Transverse colon (tissue), 4 donors: ENCODE measurements at places on chromosomes 7 and 10. TPM values are rescaled to one million over a fixed set of nuclear protein-coding genes. Genes with fewer than 3 reads are reported as not detected.

Gene SLC16A9
- 58.7 TPM for total RNA-seq

Gene HOGA1
- not detected for total RNA-seq

Gene ANKRD61
- total RNA-seq, result not detected

Gene PILRA
- total RNA-seq, result 4.9 TPM

Gene DNAH11
- total RNA-seq, result under 0.01 TPM

Gene CABCOCO1
- not detected for total RNA-seq

Gene CALML5
- not detected for total RNA-seq

Gene ZNF488
- total RNA-seq, result 0.41 TPM

- DNase-seq, result no peak
- H3K27ac ChIP-seq, result peak overlapping the region; percentile 29
- no peaks in the 10 kb centered on the region for H3K27me3 ChIP-seq
- no peak overlapping the region for H3K4me3 ChIP-seq
- no peaks in the 10 kb centered on the region for H3K36me3 ChIP-seq
These were observed 79.2 kb downstream of the EPDR1 start for GRCh38 chr7:37999673-38000072.

DNA sequence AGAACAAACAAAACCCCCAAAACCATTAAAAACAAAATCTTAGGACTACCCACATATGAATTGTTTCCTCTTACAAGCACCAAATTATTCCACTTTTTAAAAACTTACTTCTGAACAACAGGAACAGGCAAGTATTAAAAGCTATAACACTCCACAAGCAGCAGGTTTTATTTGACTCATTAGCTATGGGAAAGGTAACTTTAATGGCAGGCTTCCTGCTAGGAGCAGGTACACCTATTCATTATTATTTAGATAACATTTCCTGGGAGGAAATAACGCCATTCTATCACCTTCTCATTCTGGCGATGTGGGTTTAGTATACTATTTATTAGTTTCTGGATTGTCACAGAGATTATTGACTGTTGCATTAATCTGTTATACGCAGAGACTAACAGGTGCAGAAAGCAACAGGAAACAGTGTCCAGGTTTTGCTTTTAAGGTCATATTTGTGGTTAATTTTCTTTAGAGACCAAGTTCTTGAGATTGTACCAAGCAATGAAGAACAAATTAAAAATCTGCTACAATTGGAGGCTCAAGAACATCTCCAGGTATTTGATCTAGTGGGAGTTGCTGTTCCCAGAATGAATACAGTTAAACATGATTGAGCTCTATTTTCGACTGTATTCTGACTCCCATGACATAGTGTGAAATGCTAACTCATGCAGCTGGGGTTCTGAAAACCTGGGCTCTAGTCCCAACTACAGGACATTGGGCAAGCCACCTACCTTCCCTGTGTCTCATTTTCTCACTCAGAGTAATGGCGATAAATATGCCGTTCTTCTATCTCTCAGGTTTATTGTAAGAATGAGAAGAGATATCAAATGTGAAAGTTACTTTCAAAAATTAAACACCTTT is 2.0 kb downstream of the CPA2 start:
- no peaks in the 10 kb centered on the region for H3K27me3 ChIP-seq
- no peak overlapping the region for H3K4me3 ChIP-seq
- no peaks in the 10 kb centered on the region for H3K36me3 ChIP-seq

DNA sequence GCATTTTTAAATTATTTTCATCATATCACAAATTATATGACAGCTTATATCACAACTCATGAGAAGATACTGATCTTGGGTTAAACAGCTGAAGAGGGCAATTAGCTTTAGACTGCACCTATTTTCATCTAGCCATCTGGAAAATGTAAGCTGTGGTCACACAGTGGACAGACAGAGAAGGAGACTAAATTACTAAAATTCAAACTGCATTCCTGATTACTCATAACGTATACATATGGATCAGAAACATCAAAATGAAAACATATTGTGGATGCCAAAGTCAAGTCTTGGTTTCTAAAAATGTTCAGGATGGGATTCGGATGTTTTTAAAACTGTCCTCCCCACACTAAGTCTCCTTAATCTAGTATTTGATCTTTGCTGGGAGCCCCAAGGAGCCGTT is 6.6 kb downstream of the BBIP1 start:
- H3K4me1 ChIP-seq, result peaks cover 2% of the 10 kb centered on the region
- no peak for DNase-seq
- no peaks in the 10 kb centered on the region for H3K27me3 ChIP-seq
- H3K36me3 ChIP-seq, result no peaks in the 10 kb centered on the region

GRCh38 chr10:70669732-70670317 is 2.5 kb upstream of the ADAMTS14 start:
- H3K27ac ChIP-seq, result no peak overlapping the region
- no peak for DNase-seq
- H3K4me1 ChIP-seq, result peaks cover 10% of the 10 kb centered on the region
- H3K27me3 ChIP-seq, result peaks cover 33% of the 10 kb centered on the region
- no peaks in the 10 kb centered on the region for H3K36me3 ChIP-seq
- H3K4me3 ChIP-seq, result no peak overlapping the region

DNA sequence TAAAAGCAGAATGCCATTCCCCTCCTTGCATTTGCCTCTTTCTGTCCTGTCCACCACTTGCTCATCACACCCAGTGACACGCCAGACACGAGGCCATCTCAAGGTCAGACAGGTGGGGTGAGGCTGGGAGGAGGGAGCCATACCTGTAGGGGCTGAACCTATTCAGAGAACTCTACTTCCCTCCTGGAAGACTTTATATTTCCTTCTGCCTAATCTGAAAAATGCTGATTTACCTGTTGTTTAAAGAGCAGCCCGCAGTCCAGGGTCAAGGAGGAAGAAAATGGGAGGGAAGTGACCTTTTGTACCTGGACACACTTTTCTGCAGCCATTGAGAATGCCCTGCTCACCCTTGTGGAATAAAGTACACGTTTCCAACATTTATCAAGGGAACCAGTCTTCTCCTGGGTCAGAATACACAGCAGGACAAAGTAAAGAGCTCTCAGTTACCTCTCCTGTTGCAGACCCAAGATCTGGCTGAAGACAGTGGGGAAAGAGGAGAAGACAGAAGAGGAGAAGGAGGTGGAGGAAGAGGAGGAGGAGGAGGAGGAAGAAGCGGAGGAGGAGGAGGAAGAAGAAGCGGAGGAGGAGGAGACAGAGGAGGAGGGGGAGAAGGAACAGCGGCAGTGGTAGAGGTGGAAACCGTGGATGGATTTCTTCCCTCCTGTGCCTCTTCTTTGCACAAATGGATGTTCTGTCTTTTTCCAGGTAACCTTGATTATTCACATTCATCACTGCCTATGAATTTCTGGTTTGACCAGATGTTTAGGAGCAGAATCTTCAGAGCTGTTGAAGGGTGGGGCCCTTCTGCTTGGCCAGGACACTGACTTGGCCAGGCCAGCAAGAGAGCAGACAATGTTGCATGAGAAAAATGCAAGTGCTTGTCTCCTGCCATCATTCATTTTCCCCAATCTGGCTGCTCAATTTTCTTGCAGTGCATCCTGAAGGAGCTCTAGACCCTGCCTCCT is 1.2 kb upstream of the BLNK start:
- DNase-seq, result no peak
- H3K27ac ChIP-seq, result peak overlapping the region; percentile 87
- H3K36me3 ChIP-seq, result no peaks in the 10 kb centered on the region
- peaks cover 6% of the 10 kb centered on the region for H3K4me1 ChIP-seq
- H3K27me3 ChIP-seq, result no peaks in the 10 kb centered on the region

DNA sequence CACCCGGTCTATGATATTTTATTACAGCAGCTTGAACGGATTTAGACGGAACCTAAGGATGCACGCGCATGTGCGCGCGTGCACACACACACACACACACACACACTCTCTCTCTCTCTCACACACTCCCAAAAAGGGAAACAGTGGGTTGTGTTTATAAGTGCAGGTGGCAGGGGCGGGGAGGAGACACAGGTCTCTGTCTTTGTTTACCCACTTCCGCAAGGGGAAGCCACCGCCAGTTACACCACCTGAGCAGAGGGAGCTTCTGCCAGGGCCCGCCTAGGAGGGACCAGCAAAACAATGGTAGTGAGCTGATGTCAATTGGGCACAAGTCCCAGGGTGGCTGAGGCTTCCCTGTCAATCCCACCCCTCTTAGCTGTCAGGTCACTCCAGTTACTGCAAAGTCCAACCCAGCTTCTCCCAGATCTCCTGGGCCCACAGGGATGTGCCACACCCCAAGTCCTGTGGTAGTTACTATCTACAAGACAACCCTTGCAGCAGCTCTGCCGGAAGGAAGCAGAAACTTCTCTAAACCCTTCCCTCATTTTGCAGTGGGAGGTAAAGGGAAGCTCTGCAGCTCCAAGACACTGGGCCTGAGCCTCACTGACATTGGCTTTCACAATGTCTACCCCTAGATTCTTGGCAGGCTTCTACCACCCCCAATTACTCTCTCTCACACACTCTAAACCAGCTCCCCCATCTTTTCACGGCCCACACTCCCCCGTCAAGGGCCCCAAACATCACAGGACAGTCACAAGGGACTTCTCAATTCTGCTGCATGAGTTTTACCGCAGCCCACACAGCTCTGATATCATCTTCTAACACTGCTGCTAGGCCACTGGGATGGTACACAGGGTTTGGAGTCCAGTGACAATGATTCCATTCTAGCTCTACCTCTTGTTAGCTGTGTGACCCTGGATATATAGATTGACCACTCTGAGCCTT is 17.6 kb downstream of the ANXA11 start:
- peak overlapping the region; percentile 82 for H3K27ac ChIP-seq
- H3K4me3 ChIP-seq, result no peak overlapping the region
- H3K4me1 ChIP-seq, result peaks cover 82% of the 10 kb centered on the region
- no peaks in the 10 kb centered on the region for H3K27me3 ChIP-seq
- no peaks in the 10 kb centered on the region for H3K36me3 ChIP-seq

DNA sequence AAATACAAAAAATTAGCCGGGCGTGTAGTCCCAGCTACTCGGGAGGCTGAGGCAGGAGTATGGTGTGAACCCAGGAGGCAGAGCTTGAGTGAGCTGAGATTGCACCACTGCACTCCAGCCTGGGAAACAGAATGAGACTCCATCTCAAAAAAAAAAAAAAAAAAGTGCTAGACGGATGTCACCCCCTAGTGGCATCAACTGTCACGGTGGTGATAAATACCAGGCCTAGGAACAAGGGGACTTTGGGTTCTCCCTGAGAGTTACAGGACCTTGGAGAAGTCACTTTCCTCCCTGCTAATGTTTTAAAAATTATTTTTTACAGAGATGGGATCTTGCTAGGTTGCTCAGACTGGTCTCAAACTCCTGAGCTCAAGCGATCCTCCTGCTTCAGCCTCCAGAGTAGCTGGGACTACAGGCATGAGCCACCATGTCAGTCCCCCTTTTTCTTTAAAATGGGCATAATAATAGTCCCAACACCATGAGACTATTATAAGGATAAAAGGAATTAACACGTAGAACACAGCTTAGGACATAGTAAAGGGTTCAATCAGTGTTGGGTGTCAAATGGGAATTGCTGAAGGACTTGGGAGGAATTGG is 2.6 kb upstream of the TMEM130 start:
- H3K4me1 ChIP-seq, result peaks cover 14% of the 10 kb centered on the region
- H3K27ac ChIP-seq, result no peak overlapping the region
- no peaks in the 10 kb centered on the region for H3K36me3 ChIP-seq
- H3K4me3 ChIP-seq, result no peak overlapping the region
- no peak for DNase-seq

GRCh38 chr7:112759905-112760304 is 30.3 kb downstream of the TMEM168 start:
- no peak overlapping the region for H3K4me3 ChIP-seq
- H3K27ac ChIP-seq, result no peak overlapping the region
- H3K4me1 ChIP-seq, result no peaks in the 10 kb centered on the region
- no peaks in the 10 kb centered on the region for H3K27me3 ChIP-seq
- DNase-seq, result no peak

GRCh38 chr10:19071946-19072345 is 23.3 kb downstream of the MALRD1 start:
- no peak overlapping the region for H3K4me3 ChIP-seq
- H3K4me1 ChIP-seq, result no peaks in the 10 kb centered on the region
- no peaks in the 10 kb centered on the region for H3K36me3 ChIP-seq
- DNase-seq, result no peak
- H3K27ac ChIP-seq, result no peak overlapping the region
- H3K27me3 ChIP-seq, result no peaks in the 10 kb centered on the region

DNA sequence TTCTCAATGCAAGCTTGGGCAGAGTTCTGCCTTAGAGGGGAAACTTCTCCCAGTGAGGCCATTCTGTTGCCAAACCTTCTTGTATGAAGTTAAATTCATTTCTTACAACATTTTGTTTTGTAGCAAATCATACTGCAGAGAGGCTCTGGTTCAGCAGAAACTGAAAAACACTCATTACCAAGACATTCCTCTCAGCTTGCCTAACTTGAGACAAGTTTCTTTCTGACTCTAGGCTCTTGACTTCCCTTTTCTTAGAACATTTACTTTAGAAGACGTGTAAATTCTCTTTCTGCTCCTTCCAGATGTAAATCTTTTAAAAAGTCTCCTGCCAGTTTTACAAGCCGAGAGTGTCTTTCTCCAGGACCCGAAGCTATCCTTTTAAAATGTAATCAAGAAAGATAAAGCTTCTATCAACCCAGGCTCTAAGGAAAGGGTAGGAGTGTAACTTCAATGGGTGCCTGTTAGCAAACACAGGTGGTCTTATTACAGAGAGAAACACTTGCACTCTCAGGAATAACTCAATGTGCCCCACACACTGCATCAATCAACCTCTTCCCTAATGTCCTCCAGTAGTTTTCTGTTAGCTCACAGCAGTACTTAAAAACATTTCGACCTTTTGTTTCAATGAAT is 80.5 kb upstream of the TAS2R16 start:
- H3K27me3 ChIP-seq, result no peaks in the 10 kb centered on the region
- H3K36me3 ChIP-seq, result no peaks in the 10 kb centered on the region
- H3K27ac ChIP-seq, result no peak overlapping the region
- no peaks in the 10 kb centered on the region for H3K4me1 ChIP-seq
- no peak for DNase-seq

DNA sequence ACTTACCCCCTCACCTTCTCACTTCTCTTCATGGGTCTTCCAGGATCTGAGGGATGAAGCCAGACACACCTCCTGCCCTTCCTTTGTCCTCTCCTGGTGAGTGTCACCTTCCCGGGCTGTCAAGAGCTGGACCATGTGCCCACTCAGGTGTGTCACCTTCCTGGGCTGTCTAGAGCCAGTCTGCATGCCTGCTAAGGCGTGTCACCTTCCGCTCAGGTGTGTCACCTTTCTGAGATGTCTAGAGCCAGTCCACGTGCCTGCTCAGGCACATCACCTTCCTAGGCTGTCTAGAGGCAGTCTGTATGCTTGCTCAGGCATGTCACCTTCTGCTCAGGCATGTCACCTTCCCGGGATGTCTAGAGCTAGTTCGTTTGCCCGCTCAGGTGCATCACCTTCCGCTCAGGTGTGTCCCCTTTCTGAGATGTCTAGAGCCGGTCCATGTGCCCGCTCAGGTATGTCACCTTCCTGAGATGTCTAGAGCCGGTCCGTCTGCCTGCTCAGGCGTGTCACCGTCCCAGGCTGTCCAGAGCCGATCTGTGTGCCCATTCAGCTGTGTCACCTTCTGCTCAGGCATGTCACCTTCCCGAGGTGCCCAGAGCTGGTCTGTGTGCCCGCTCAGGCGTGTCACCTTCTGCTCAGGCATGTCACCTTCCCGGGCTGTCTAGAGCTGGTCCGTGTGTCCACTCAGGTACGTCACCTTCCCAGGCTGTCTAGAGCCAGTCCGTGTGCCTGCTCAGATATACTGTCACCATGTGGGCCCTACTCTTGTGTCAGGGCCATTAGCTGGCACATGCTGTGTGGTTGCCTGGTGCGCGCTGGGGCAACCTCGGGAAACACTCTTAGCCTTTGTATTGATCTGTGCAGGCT is 245.3 kb downstream of the EBF3 start:
- H3K4me1 ChIP-seq, result no peaks in the 10 kb centered on the region
- H3K27me3 ChIP-seq, result no peaks in the 10 kb centered on the region
- DNase-seq, result no peak
- H3K27ac ChIP-seq, result no peak overlapping the region
- no peak overlapping the region for H3K4me3 ChIP-seq
- H3K36me3 ChIP-seq, result no peaks in the 10 kb centered on the region
